ENCODE measurements at places on chromosomes 2 and 18.
A peak's percentile ranks its signal among the peaks of the same experiment; 100 is the strongest.

GRCh38 chr2:196891136-196891535, 35.4 kb downstream of the PGAP1 start:
- DNase-seq = no peak

GRCh38 chr18:8424481-8424880, 184.8 kb upstream of the RAB12 start:
- no peak for DNase-seq

GRCh38 chr18:55582325-55582724, 5.7 kb downstream of the TCF4 start:
- no peak for DNase-seq

DNA sequence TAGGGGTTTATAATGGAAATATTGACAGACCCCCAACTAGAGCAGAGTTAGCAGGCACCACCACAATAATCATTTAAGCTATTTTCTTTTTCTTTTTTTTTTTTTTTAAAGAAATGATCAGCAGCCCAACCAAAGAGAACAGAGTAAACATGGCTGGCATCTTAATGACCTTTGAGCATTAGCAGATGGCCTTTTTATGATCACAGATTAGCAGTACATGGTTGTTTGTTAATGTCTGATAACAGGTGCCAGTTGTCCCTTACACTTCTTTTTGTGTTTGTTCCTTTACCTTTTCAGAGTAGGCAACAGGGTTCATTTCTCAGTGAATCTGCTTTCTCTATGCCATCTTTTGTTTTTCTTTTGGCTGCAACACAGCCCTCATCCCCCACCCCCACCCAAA, 747.0 kb downstream of the BCL11A start:
- DNase-seq = no peak

GRCh38 chr2:96082211-96083063, 33.9 kb downstream of the ADRA2B start:
- DNase-seq = no peak

- no peak for DNase-seq
Observed at GRCh38 chr2:121398853-121399252, 113.9 kb upstream of the TFCP2L1 start.

DNA sequence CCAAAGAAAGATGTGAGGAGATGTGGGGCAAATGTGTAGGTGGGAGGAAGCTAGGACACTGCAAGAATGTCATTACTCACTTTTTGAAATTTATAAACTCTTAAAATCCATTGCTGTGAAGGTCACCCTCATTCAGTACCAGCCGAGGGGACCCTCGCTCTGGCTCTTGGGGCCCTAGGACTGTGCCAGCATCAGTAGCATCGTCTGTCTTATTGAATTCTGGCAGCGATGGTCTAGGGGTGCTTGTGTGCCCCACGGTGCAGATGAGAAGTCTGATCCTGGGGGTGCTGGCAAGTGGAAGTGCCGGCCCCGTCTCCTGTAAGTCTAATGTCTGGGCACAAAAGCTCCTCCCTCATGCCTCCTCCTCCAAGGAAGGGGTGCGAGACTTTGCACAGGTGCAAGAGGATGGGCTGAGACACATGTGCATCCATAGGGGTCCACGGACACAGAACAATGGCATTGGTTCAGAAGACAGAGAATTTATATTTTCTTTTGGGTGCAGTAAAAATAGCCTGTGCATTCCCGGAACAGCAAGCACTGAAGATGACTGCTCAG, 266.7 kb upstream of the HDAC4 start:
- no peak for DNase-seq

DNA sequence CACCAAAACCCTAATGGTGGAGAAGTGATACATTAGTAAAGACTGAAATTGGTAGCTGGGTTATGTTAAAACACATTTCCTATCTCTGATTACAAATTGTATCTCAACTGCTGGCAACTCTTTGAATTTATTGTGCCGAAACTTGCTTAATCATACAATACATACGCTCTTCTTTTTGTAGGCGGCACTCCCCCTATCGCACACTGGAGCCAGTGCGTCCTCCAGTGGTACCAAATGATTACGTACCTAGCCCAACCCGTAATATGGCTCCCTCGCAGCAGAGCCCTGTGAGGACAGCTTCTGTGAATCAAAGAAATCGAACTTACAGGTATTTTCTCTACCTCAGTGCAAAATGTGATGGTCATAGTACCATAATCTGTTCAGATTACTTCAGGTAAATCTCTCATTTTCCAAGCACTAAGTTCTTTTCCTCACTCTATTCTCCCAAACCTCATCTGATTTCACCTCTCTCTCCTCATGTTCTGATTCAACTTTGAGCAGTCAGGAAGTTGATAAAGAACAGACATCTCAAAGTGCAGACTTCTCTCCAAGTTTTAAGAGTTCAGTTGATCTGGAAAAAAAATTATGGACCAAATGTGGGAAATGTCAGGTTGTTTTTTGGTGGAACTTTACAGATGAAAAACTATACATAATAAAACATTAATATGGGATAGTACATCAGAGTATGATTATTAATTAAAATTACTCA, 66.5 kb downstream of the ABI2 start:
- DNase-seq = no peak

DNA sequence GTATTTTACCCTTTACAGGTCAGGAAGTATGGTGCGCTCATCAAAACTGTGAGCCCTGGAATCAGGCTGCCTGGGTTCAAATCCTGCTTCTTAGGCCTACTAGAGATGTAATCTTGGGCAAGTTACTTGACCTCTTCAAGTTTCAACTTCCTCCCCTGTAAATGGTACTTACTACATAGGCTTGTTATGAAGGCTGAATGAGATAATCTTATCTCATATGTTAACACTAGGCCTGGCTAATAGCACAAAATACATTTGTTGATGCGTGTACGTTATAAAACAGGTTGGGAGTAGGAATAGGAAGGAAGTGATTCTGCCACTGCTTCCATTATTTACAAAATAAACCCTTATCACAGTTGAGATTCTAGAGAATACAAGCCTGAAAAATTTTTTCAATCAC, 1.7 kb upstream of the RFTN2 start:
- DNase-seq = no peak

DNA sequence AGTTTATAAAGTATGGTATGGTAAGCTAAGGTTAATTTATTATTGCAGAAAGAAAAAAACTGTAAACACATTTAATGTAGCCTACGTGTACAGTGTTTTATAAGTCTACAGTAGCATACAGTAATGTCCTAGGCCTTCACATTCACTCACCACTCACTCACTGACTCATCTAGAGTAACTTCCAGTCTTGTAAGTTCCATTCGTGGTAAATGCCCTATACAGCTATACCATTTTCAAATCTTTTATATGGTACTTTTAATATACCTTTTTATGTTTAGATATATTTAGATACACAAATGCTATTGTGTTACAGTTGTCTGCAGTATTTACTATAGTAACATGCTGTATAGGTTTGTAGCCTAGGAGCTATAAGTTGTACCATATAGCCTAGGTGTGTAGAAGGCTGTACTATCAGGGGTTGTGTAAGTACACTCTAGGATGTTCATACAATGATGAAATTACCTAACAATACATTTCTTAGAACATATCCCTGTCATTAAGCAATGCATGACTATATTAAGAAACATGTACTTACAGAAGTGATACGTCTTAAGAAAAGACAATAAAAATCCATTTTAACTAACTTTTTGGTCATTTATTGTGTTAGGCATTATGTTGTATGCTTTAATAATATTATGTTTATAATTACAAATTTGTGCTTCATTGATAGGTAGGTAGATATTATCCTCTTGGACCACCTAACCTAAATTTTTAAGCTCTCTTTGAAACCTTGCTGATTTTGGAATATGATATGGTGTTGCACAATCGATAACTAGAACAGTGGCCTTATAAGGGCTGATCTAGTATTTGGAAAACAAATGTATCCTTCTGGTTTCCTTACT, 51.9 kb downstream of the VRK2 start:
- DNase-seq = no peak

- no peak for DNase-seq
Observed at GRCh38 chr2:229553091-229553490, 161.3 kb downstream of the DNER start.

DNA sequence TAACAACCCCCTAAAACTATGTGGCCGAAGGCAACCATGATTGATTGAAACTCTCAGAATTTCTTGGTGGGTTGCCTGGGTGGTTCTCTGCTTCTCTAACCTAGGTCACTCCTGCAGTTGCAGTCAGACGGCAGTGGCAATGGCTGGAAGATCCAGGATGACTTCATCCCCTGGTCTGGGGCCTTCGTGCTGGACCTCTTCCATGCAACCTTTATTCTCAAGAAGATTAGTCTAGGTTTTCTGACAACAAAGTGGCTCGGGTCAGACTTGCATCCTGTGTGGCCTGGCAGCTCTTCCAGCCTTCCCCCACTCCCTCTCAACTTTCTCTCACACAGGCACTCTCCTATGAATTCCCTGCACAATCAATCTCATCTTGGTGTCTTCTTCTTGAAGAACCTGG, 76.4 kb downstream of the METTL4 start:
- DNase-seq = no peak

DNA sequence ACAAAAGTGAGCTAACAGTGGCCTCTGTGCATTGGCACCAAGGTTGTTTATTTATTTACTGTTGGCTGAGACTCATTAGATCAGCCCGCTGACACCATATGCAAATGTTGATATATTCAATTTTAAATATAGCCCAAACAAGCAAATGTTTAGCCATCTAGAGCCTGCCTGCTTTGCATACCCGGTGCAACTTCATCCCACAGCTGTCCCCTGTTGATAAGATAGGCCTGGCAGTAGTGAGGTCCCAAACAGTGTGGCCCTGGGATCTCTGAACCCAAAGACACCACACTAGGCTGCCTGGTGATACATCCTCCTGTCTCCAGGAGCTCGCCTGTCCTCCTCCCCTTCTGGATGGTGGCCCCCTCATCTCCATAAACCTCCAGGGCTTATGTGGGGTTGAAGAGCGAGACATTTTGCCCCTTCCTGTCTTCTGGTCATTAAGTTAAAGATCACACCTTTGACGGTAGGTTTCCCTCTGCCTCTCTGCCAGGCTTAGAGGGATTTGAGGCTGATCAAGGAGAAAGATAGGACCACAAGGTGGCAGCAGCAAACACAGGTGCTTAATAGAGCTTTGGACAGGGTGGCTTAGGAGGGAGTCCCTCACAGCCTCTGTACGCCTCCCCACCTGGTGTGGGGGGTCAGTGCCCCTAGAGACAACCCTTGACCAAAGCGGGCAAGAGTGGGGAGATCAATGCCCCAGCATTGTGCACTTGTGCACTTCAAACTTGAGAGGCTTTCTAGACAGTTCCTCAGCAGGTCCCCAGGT, 23.7 kb upstream of the MYO5B start:
- DNase-seq = no peak

- no peak for DNase-seq
Observed at GRCh38 chr18:46555724-46556123, 101.3 kb downstream of the LOXHD1 start.

DNA sequence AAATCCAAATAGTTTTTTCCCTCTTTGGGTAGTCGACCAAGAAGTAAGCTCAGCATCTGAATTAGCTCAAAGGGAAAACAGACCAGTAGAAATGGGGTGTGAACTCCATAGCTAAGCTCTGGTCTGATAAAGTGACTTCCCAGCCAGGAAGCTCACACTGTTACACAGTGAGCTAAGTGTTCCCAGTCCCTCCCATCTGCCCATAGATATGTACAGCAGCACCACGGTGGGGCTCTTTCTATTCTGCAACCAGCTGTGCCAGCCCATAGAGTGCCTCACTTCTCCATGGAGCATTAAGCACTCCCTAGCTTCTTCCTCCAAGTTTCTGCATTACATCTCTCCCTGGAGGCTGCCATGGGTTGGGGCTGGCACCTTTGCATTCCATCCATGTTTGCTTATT, 27.6 kb upstream of the NEMP2 start:
- no peak for DNase-seq

- DNase-seq = no peak
Observed at GRCh38 chr2:10909996-10910341, 1.8 kb upstream of the KCNF1 start.

- DNase-seq = no peak
Observed at GRCh38 chr2:102000813-102001766, 9.3 kb downstream of the IL1R2 start.

DNA sequence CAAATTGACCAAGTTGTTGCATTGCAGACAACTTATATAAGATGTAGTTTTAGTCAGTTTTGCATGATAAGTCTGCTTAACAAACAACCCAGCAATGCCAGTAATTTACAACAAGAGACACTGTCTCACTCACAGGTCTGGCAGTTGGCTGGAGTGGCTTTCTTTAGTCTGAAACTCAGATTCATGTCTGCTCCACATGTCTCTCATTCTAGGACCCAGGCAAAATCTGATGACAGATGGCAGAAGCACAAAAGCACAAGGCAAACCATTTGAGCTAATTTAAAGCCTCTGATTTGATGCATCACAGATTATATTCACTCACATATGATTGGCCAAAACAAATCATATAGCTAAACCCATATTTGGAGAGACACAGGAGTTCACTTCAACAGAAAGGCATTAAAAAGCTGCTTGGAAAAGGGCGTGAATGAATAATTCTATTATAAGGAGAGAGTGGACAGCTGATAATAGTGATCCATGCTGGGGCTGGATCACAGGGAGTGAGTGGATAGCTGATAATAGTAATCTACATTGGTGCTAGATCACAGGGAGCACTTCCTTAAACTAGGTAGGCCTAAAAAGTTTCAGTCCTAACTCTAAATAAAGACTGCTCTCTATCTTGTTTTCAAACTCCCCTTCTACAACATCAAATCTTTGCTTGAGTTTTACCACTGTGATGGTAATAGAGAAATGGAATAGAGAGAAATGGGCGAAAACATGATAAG, 593.2 kb upstream of the ZNF804A start:
- peak; percentile 92 for DNase-seq

- DNase-seq = peak; percentile 39
Observed at GRCh38 chr18:45110577-45111501, 430.2 kb downstream of the SETBP1 start.

- no peak for DNase-seq
Observed at GRCh38 chr2:100070078-100070477, 72.3 kb downstream of the AFF3 start.

DNA sequence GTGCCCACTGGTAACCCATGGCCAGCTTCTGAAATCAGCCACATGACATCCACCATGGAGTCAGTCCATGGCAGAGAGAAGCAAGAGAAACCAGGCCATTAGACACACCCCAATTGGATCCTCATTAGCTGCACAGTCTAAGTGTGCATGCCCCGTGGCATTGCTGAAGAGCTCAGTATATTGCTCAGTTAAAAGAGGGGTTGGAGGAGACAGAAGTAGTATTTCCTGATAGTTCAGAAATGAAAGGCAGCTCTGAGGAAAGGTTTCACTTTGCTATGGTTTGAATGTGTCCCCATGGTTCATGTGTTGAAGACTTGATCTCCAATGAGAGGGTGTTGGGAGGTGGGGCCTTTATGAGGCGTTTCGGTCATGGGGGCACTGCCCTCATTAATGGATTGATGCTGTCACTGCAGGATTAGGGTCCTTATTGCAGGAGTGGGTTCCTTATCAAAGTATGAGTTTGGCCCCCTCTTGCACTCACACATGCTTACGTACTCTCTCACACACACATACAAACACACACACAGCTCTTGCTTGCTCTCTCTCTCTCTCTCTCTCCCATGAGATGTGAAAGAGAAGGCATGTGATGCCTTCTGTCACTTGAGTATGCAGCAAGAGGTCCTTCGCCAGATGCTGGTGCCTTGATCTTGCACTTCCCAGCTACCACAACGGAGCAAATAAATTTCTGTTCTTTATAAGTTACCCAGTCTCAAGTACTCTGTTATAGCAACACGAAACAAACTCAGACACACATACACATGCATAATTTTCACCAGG, 58.0 kb downstream of the TMEM163 start:
- no peak for DNase-seq

All from NCI-H446 treated with DMSO at 0.1 percent for 48 hours (cell line).